Stimulated activated CD4-positive, alpha-beta T cell treated with anti-CD3 and anti-CD28 coated beads, Interleukin-4, amount 100 ng/mL, for 48 hours (primary cell): ENCODE measurements at places on chromosomes 16 and 17.

- peak; percentile 12 for DNase-seq
Observed at GRCh38 chr16:77584205-77584859, 138.0 kb upstream of the NUDT7 start.

DNA sequence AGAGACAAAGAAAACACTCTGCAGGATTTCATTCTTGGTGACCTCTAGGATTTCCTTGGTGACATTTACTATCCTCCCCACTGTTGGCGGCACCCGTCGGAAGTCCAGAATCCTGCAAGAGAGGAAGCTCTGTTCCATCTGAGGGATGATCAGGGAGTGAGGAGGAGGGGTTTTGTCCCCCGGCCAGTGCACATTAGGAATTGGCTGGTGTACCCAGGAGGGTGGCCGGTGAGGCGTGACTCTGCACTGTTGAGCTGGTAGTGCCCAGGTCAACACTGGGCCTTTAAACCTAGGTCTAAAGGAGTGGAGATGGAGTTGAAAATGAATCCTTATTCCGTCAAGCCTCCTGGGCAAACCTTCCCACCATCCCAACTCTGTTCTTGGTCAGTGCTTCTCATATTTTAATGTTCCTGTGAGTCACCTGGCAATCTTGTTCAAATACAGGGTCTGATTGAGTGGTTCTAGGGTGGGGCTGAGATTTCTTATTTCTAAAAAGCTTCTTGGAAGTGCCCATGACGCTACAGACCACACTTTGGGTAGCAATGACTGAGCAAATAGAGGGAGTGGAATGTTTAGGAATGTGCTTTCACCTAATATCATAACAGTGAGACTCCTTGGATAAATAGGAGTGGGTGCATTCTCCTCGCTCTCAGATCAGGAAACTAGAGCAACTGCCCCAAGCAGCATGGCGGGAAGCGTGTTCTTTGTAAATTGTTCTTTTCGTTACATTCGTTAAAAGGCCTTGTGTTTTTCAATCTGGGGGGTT, 30.7 kb downstream of the PRKAR1A start:
- no peak for DNase-seq

DNA sequence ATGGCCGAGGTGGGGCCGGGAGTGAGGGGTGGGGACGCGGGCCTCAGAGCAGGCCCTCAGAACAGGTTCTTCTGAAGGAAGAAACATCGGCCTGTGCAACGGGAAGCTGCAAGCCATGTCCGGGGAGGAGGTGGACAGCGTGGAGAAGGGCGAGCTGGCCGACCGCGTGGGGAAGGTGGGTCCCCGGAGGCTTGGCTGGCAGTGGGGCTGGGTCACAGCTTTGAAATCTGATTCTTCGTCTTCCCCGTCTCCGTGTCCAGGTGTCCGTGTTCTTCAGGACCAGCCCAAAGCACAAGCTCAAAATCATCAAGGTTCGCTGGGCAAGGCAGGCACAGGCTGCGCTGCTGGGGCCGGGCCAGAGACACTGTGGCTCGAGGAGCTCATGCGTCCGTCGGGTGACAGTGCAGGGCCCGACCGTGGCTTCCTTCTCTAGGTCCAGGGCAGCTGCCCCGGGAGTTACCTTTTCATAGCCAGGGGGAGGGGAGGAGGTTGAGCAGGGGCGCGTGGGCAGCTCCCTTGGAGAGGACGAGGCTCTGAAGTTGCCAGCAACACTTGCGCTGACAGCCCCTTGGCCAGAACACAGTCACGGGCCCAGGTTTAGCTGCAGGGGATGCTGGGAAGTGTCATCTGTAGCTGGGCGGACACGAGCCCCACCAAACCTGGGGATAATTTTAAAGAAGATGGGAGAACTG, 51.3 kb downstream of the MEAK7 start:
- DNase-seq = no peak

DNA sequence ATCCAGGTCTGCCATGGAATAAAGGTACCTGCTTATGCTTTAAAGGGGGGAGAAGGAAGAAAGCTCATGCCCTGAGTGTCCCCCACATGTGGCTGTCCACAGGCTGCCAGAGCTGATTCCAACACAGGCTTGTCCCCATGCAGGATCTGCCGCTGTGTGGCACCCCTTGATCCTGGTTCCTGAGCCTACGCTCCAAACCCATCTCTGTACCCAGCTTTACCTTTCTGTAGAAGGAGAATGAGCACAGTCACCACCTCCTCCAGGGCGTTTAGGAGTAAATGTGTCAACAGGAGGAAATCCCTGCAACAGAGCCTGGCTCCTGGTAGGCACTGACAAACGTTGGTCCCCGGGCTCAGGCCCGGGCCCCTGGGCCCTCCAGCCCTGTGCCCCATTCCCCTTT, 175.6 kb downstream of the RBFOX3 start:
- DNase-seq = no peak

DNA sequence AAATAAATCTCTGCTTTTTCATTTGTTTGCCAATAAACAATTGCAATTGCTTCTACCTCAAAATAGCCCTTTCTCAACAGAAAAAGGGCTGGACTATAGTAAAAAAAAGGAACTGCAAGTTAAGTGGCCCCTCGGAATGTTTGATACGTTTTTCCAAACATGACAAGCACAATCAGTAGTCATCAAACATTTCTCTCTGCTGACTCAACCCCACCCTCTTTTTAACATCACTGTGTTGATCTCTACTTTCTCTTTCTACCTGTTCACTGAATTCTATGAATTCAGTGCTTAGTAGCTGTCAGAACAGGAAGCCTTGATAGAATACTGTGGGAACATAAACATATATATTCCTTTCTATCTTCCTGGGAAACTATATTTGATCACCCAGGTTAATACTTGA, 116.5 kb upstream of the AXIN2 start:
- DNase-seq = no peak

DNA sequence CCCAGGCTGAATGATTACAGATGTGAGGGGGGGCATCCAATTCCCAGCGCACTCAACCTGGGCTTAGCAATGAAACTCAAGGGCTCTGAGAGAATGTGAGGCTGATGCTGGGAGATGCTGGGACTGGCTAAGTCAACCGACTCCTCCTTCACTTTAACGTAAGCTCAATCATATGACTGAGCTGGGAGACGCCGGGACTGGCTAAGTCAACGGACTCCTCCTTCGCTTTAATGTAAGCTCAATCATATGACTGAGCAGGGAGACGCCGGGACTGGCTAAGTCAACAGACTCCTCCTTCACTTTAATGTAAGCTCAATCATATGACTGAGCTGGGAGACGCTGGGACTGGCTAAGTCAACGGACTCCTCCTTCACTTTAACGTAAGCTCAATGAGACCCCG, 179.4 kb downstream of the VPS53 start:
- no peak for DNase-seq

DNA sequence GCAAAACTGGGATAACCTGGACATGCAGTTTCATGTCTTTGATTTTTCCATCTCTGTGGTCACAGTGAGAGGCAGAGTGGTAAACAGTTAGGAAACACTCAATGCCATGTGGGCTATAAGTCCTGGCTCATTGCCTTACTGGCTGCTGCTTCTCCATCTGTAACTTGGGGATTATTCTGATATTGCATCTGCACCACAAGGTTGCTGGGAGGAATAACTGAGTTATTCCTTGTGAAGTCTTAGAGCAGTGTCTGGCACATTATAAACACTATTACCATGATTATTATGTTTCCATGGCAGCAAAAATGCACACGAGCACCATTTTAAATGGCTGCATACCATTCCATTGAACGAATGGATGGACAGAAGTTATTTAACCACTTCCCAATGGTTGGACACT, 111.7 kb upstream of the CDH5 start:
- no peak for DNase-seq

DNA sequence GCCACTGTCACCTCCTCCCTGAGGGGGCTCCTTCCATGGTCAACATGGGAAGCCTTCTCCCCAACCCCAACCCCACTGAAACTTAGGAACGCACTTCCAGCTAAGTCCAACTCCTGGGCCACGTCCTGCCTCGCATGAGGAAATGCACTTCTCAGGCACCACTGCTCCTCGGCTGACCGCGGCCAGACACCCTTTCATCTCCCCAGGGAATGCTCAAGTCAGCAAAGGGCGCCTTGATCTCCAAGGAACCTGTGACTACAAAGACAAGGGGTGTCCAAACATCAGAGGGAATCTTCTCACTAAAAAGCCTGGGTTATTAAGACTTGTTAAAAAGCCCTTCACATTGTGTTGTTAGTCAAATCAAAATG, 124.9 kb upstream of the HSBP1 start:
- no peak for DNase-seq

GRCh38 chr17:72683506-72684404, 408.7 kb downstream of the SLC39A11 start:
- DNase-seq = no peak

GRCh38 chr17:12979246-12979645, 38.6 kb downstream of the ELAC2 start:
- DNase-seq = no peak

DNA sequence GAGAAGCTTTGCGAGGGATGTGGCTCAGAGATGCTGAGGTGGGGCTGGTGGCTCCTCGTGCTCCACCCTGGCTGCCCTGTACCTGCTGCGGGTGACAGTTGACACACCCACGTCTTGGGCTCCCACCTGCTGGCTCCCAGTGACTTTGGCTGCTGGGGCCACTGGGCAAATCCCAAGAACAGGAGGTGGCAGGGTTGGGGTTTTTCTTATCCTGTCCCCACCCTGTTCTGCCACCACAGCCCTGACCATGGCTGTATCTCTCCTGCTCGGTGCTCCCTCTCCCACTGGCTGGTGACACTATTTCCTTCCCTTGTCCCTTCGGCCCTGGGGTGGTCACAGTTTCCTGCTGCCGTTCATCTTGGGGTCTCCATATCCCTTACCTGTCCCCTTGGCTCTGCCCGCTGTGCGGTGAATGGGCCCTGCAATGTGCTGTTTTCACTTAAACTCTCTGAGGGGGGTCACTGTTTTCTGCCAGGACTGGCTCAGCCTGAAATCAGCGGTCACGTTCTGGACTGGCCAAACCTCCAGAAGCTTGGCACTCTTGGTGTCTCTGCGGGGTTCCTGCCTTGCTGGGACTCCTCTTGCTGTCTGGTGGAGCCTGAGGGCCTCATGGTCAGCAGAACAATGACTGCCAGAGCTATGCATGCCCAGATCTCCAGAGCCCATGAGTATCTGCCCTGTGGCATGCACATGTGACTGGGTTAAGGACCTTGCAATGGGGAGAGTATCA, 144.2 kb downstream of the IRF8 start:
- DNase-seq = no peak

DNA sequence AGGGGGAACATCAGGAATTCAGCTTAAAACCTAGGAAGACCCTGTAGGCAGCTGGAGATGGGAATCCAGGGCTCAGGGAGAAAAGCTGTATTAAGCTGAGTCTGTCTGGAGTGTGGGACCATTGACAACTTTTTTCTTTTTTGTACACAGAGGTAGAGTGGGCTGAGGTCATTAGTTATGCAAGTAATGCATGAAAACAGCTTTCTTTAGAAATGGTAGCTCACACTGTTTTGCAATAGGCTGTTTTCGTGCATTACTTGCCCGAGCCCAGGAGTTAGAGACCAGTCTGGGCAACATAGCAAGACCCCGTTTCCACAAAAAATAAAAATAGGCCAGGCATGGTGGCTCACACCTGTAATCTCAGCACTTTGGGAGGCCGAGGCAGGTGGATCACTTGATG, 46.5 kb downstream of the KATNIP start:
- DNase-seq = no peak

GRCh38 chr16:60041671-60042070, 1307.6 kb upstream of the GOT2 start:
- no peak for DNase-seq

- no peak for DNase-seq
Observed at GRCh38 chr17:33868899-33869298, 386.2 kb upstream of the CCL2 start.

DNA sequence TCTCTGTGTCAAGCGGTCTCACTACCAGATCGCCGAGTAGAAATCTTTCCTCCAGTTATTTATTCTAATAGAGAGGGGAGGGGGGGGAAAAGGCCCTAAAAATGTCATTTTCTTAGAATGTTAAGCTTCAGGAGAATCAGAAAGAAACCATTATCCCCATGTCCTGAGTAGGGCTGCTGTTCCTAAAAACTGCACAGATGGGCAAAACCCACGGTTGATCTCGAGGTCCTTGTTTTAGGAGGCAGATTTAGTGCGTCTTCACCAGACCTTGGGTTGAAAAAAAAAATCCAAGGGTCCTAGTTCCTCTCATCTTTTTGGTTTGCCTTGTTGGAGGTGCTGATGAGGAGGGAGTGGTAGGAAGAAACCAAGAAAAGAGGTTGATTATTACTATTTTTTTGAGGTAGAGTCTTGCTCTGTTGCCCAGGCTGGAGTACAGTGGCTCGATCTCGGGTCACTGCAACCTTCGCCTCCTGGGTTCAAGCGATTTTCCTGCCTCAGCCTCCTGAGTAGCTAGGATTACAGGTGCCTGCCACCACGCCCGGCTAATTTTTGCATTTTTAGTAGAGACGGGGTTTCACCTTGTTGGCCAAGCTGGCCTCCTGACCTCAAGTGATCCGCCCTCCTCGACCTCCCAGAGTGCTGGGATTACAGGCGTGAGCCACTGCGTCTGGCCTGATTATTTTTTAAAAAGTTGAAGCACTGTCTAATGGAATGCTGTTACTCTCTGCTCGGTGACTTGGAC, 1.4 kb downstream of the CBFB start:
- no peak for DNase-seq
